ENCODE measurements at places on chromosomes 13 and 19. TPM values are rescaled to one million over a fixed set of nuclear protein-coding genes. Genes with fewer than 3 reads are reported as not detected.

DNA sequence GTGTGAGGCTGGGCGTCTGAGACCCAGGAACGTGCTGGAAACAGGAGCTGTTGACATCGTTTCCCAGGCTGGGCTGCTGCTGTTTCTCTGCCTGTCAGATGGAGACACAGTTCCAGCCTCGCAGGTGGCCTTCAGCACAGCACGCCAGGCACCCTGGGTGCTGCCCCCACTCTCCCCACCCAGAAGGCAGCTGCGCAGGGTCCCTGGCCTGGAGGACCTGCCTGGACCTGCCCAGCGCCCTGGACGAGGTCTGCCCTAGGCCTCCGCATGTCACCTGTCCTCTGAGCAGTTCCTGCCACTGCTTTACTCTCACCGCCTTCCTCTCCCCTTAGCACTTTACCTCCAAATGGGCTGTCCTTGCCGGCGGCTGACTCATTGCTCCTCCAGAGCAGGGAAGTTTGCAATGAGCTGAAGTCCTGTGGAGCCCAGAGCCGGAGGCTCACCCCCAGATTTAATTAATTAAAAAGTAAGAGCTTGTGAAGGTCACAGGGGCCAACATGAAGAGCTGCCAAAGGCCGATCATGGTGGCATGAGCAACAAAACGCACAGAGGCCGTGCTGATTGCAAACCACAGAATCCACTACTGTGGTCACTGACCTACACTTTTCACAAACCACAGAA is 32.2 kb downstream of the C13orf46 start:
- DNase-seq: peak; percentile 0

CGB5 gene
- total RNA-seq: not detected

- DNase-seq: no peak
Measured at GRCh38 chr19:32129141-32129540, 216.3 kb upstream of the ZNF507 start.

TYROBP gene
- total RNA-seq: 155 TPM

DNA sequence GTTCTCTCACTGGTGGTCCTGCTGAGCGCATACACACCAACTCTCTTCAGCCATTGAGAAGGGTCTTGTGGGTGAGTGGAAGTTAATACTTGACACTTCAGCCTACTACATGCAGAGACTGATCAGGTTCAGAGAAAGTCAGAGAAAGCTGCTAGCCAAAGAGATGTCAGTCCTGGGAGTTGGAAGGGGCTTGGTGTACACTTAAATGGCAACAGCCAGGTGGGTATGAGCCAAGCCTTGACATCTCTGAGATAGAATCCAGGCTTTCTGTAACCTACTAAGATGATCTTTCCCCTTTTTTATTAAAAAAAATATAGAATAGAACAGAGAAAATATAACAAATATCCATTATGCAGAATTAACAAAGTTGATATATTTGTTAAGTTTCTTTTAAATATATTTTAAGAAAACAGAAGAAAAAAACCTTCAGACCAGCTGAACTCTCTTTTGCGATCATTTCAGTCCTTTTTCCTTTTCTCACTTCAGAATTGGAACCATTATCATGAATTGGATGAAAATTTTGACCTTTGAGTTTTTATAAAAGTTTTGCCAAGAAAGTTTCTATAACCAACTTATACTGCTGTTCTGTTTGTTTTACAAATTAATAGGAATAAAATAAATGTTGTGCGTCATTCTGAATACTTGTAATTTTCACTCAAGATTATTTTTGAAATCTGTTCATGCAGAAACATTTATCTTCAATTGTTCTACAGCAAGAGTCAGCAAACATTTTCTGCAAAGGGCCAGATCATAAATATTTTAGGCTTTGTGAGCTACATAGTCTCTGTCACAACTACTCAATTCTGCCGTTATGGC is 153.0 kb downstream of the RFC3 start:
- no peak for DNase-seq

FPR3 gene
- 11.1 TPM for total RNA-seq

GJB2 gene
- total RNA-seq: 0.27 TPM

CEACAM3 gene
- not detected for total RNA-seq

MEIOSIN gene
- total RNA-seq: not detected

MYO1F gene
- total RNA-seq: 33.9 TPM

DNA sequence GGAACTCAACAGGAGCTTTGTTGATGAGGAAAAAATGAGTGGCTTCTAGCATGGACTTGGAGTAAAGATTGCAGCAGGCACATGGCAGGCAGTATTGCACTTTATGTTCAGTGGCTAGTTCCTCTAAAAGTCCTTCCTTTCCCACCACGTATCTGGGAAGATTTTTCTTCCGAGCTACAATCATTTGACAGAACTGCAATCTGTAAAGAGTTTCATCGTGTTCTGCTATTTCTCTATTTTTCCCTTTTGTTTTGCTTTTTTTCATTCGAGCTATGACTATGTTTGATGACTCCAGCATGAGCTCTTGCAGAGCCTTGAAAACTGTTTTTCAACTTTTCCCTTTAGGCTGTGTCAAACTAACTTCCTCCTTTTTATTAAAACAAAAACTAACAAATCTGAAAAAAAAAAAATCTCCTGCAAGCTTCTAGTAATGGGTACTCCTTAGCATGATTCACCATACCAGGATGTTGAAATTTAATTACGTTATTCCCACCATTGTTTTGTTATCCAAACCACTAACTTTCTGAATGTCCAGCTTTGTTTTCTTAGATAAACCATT is 12.3 kb downstream of the CLDN10 start:
- DNase-seq: no peak

DNA sequence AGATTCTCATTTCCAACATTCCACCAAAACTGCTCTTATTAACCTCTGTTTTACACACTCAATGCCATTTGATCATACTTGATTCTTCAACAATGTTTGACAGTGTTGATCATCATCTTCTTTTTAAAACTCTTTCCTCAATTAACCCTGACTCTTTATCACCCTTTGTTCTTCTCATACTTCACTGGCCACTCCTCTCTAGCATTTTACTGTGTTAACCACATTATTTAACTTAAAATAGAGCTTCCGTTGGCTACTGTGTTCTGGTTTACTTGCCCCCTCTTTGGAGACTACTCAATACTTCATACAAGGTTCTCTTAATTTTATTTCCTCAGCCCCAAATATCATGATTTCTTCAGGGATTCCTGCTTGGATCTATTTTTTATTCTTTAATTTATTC is 121.1 kb upstream of the SPRY2 start:
- DNase-seq: no peak

GRCh38 chr19:1680976-1681375 is 28.6 kb upstream of the TCF3 start:
- DNase-seq: no peak

- no peak for DNase-seq
Measured at GRCh38 chr13:41383386-41383785, 72.3 kb downstream of the NAA16 start.

CNFN gene
- not detected for total RNA-seq

ZNF284 gene
- total RNA-seq: 2.1 TPM

- no peak for DNase-seq
Measured at GRCh38 chr13:51324714-51325420, 14.6 kb upstream of the SERPINE3 start.

DNA sequence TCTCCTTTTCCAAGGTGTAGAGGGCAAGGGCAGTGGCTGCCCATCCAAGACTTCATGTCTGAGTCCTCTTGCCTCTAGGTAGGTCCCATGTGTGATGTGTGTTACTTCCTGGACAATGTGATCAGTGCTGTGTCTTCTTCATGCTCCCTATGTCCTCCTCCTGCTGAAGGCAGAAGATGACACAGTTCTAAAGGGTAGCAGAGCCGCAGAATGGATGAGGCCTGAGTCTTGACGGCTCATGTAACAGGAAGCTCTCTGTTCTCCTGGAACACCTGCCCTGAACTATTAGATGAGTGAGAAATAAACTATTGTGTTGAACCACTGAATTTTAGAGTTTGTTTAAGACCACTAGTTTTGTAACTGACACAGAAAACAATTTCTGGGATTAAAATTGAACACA is 165.9 kb downstream of the NDFIP2 start:
- DNase-seq: no peak

DNA sequence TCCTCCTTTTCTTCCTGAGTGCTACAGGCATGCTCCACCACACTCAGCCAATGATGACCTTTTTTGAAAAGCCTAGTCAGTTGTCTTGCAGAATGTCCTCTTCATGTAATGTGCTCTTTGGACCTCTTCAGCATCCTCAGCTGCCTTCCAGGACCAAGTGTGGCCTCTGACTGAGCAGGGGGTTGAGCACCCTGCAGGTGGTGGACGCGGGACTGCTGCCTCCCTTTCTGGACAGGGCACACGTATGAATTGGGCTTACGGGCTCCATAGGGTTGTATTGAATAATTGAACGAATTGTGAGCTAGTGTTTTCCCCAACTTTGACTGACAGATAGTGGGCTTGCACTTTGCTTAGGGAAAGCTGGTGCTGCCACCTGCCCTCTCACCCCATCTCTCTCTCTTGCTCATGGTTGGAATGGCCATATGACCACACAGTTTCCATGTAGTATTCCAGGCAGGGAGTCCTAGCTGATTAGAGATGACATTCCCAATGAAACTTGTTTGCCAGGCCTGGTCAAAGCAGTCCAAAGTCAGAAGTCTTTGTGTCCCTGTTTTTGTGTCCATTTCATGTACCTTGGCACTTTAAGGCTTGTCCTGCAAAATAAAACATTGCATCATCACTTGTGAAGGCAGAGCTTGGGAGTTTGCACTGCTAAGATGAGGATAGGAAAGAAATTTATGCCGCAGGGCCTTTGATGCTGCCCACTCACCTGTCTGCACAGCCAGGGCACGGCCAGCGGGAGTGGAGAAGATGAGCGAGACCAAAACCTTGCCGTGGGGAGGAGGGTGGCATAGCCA is 76.3 kb upstream of the NPAS1 start:
- DNase-seq: no peak

ZNF548 gene
- 49.1 TPM for total RNA-seq

CEACAM4 gene
- 4.0 TPM for total RNA-seq
